Subcutaneous preadipocyte (primary cell): ENCODE measurements at places on chromosomes 7 and 10. TPM values are rescaled to one million over a fixed set of nuclear protein-coding genes. Genes with fewer than 3 reads are reported as not detected.

ARL3 gene
- 5.5 and 6.6 TPM in 2 replicates for total RNA-seq

C10orf71 gene
- total RNA-seq = not detected in 2 replicates

ELAPOR2 gene
- total RNA-seq = 2.2 and 3.3 TPM in 2 replicates

C10orf143 gene
- total RNA-seq = 0.39 and 1.1 TPM in 2 replicates

POR gene
- 175 and 190 TPM in 2 replicates for total RNA-seq

DNAJC12 gene
- 1.8 and 2.7 TPM in 2 replicates for total RNA-seq

WEE2 gene
- not detected in 2 replicates for total RNA-seq

IFIT1B gene
- total RNA-seq = not detected in 2 replicates
